ENCODE measurements at places on chromosomes 4 and X.
A peak's percentile ranks its signal among the peaks of the same experiment; 100 is the strongest.

DNA sequence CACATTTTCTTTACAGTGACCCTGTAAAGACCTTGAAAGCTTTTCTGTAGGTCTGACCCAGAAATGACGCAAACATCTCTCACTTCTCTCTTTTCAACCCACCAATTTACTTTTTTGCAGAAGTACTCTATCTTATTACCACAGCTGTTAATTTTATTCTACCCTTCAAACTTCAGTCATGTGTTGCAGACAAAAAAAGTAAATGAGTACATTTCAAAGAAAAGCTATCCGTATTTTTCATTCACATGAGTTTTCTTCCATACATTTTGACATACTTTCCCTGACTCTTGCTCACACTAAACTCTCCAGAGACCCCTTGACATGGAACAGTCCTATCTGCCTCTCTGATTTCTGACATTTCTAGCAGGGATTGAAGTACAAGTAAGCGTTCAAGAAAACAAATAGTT is 51.7 kb downstream of the SLC7A11 start:
- no peak for DNase-seq

GRCh38 chr4:143375326-143376073 is 38.8 kb downstream of the GAB1 start:
- DNase-seq: no peak

GRCh38 chrX:66638591-66639500 is at the start of gene EDA2R:
Gene EDA2R, minus strand, starts transcription at chrX:66639078. Its CDS starts 23,058 bp downstream, at chrX:66616020.
- DNase-seq: peak; percentile 45

- DNase-seq: no peak
Observed at GRCh38 chr4:7150036-7150635, 42.2 kb upstream of the SORCS2 start.

DNA sequence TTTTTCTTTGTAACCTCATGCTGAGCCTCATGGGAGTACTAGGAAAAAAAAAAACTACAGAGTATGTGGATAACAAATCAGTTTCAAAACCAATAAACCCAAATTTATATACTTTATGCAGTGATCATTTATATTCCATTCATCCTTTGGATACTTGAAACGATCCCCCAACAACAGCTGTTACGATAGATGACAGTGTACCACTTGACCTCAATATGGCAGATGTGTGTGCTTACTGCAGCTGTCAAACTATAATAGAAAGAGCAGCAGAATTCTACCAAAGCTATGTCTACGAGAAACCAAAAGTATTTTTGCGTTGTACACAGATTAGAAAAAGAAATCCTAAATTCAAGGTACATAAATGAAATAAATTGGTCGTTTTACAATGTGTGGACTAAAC is 337.8 kb downstream of the PDGFC start:
- DNase-seq: no peak

- no peak for DNase-seq
Observed at GRCh38 chrX:102720237-102721168, at the start of gene GPRASP3. Gene GPRASP3, plus strand, starts transcription at chrX:102720743. Its CDS starts 28,253 bp downstream, at chrX:102748996.

- no peak for DNase-seq
Observed at GRCh38 chrX:31117266-31117665, 45.4 kb upstream of the FTHL17 start.

- no peak for DNase-seq
Observed at GRCh38 chrX:81348388-81348787, 146.5 kb downstream of the SH3BGRL start.

- DNase-seq: no peak
Observed at GRCh38 chr4:145786261-145786660, 106.3 kb downstream of the C4orf51 start.
